Urothelium cell line (cell line): ENCODE measurements at places on chromosomes 2 and 18.

DNA sequence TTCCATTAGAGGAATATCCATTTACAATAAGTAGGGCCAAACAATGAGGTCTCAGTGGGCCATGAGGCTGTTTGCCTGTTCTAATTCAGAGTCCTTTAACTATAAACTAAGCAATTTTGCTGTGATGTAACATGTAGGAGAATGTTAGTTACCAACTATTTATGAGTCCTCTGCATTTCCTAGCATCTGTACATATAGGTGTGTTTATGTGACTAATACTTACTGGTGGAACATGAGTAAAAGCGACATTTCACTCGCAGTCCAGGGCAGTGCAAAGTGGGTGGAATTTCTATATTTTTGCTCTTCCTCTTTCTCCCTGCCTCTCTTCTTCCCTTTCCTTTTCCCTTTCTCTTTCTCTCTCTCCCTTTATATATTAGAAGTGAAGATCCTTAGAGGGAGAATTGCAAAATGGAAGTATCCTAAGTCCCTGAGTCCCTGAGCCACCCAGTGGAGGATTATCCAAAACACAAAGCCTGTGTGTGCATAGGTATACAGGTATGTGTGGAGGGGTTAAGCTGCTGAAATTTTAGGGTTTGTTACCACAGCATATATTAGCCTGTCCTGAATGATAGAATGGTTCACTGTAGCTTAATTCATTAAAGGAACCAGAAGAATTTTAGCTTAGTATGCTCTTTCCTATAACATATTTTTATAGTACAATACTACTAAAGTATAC is 487.0 kb upstream of the FANCL start:
- DNase-seq, result no peak

- DNase-seq, result no peak
These were observed 1.9 kb upstream of the NEUROD1 start for GRCh38 chr2:181682026-181682789.

DNA sequence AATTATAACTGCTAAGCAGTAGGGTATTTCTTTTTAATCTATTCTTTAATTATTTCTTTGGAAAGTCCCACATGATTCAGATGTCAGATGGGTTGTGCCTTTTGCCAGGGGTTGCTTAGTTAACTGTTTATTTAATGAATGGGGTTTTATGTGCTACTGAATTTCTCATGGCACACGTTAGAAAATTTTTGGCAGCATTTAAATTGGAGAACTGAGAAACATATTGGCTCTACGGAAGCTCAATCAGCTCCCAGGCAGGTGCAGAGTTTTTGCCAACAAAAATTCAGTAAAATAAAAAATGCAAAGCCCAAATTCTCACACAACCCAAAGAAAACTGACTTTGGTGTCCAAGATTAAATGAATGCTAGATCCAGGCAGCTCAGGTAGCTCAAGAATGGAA is 467.2 kb downstream of the NRXN1 start:
- DNase-seq, result no peak

GRCh38 chr2:240926516-240927389 is 20.6 kb downstream of the CROCC2 start:
- no peak for DNase-seq

DNA sequence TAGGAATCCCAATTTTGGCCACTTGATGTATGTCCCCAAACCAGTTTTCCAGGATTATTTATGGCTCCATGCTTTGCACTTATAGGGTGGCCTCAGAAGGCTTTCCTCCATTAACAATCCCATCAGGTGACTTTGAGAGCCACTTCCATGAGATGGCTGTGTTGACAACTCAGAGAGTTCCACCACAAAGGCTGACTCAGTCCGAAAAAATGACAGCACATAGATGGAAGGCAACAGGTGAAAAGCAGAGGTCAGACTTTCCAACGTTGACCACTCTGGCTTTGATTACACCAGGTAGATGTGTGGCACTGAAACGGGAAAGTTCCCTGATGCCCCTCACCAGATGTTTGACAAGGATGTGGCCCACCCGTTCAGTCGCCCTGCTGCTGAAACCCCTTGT is 431.4 kb upstream of the TNP1 start:
- peak; percentile 35 for DNase-seq

GRCh38 chr2:36578343-36579296 is 19.3 kb downstream of the FEZ2 start:
- no peak for DNase-seq

DNA sequence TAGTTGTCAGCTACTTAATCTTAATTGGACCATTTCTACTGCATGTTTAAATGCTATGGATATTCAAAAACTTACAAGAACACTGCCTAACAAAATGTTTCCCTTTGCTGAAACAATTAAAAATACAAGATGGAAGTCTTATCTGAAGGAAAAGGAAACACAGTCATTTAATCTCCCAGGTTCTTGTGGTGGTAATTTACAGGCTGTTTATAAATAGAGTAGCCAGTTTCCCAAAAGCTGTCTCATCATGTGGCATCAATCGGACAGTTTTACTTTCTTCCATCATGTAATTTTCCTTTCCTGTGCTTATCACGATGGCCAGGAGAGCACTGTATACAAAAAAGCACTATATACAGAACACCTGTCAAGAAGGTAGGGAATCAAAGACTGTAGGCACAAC is 368.1 kb downstream of the ZEB2 start:
- no peak for DNase-seq

DNA sequence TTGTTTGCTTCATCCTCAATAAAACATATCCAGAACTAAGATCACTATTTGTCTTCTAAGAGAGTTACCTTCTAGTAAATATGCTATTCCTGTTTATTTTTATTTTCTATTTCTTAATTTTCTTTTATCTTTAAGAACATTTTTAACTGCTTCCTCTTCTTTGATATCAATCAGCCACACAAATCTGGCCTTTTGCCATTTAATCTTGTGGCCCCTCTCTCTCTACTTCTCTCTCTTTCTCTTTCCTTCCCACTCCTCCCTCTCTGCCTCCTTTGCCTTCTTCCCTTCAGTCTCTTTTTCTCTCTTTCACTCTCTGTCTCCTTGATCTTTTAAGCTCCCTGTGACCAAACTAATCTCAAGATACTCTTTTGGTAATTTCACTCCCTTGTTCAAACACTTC is 108.4 kb downstream of the GRB14 start:
- no peak for DNase-seq

- no peak for DNase-seq
These were observed 130.6 kb upstream of the SKOR2 start for GRCh38 chr18:47381975-47382570.

GRCh38 chr2:44676379-44676778 is 265.1 kb upstream of the SIX3 start:
- no peak for DNase-seq

GRCh38 chr2:231605607-231606091 is 13.0 kb downstream of the TEX44 start:
- no peak for DNase-seq
